ENCODE measurements at places on chromosomes 1 and 21.

DNA sequence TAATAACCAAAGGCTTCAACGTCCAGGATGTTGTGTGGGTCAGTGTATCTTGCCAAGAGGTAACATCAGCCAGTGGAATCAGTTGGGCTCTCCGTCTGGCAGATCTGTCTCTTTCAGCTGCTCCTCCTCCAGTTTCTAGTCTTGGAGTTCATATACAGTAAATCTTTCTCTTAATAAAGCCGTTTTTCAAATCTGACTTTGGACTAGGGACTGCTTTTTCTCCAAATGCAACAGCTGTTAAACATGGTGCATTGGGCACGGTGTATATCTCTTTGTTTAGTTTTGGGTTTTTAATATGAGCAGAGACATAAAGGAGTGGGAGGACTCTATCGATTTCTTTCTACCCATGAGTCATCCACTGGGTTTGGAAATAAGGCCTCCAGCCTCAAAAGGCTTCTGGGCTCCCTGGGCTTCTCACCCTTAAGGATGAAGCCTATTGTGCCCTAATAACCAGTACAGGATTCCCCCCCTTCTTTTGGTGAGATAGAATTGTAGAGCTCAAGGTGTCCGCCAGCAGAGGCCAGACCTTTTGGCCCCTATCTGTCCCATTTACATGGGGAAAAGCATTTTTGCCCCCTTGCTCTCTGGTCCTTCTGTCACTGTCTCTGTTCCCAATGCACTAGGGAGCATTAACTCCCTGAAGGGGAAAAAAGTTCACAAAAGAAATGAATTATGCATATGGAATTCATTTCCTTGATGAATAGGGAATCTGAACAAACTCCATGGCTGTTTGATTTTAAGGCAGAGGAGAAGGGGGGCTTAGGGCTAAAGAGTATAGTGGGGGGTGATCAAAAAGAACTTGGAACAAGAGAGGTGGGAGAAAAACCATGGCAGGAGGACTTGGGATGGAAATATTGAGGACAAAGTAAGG, 86.0 kb downstream of the PBX1 start:
- DNase-seq: no peak

DNA sequence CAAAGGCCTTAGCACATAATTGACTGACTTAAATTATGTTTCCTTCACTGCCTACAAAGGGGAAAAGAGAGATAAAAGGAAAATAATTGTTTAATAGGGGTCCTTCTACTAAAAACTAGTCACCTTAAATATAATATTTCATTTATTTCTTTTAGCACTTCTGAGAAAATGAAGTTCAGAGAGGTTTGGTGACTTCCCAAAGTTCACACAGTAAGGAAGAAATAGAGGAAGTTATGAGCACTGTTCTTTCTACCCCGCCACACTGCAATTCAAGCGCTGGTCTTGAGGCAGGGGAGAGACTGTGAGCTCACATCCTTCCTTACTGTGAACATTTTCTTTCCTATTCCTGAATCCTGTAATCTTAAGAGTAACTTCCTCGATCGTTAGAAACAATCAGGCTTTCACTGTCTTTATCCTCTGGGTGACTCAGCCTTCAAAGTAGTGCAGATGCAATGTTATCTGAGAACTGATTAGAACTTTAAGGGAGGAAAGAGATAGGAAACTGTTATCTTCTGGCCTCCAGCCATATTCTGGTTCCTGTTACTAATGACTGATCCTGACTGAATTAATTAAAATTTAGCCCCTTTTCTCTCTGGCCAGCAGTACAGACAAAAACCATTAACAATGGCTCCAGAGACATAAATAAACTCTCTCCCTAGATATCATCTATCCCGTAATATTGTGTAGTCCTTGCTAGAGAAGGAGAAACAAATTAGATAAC, 6.8 kb downstream of the RGS5 start:
- no peak for DNase-seq

GRCh38 chr1:210633636-210634035, 304.9 kb downstream of the HHAT start:
- DNase-seq: no peak

GRCh38 chr1:40044110-40044509, 3.6 kb downstream of the CAP1 start:
- DNase-seq: no peak

DNA sequence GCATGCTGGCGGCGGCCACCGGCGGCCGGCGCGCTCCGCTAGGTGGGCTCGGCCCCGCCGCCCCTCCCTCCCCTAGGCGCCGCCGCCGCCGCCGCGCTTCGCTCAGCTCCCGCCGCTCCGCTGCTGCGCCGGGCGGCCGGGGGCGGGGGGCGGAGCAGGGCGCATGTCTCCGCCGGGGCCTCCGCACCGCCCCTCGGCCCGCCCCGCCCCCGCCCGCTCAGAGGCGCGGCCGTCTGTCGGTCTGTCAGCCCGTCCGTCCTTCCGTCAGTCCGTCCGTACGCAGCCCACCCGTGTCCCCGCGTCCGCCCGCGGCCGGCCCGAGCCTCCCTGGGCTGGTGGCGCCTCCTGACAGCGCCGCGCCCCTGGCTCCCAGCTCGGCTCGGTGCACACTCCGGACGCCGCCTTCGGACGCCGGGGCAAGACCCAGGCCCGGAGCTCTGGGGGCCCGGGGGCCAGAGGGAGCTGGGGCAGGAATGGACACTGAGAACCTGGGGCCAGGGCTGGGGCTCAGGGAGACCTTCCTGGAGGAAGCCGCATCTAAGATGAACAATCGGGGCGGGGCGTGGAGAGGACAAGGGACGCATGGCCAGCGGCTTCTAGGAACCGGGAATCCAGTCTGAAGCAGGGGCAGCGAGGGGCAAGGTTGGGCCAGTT, at the start of gene GPR153:
GPR153 (minus strand) TSS at position 138 of the 654 bp plus-strand sequence. CDS start 6,193 bp downstream, outside the sequence.
- no peak for DNase-seq

DNA sequence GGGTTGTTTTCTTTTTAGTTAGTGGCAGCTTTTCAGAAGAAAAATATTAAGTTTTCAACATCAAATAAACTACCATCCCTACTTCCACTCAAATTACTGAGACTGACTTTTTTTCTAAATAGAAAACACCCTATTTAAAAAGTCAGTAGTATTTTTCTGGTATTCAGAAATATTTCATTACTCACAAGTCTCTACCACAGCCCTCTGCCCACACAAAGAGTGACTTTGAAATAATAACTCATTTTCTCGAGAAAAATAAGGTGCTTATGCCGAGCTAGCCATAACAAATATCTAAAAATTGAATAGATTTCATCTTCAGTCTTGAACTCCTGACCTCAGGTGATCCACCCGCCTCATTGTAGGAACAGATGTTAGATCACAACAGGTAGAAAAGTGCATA, 41.8 kb upstream of the USP25 start:
- no peak for DNase-seq

DNA sequence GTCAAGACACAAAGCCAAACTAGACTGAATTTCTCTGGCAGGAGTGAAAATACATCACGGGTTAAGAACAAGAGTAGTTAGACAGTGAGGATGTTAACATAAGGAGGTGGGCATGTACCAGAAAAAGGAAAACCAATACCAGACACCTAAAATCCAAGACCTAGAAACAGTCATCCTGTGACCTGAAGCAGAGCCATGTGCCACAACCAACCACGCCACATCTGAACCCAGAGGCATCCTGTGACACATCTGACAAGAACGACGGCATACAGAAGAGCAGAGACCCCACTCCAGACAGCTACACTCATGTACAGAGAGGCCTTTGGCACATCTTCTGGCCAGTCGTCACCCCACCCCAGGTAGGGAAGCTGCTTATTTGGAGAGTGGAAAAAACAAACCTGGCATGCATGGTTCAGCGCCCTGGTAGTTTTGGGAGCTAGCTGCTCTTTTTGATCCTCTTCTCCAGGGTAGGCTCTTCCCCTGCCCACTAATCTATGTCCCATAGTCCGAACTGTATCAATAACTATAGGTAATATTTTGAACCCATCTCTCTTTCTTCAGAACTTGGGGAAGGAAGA, 72.1 kb downstream of the SLC45A1 start:
- no peak for DNase-seq

DNA sequence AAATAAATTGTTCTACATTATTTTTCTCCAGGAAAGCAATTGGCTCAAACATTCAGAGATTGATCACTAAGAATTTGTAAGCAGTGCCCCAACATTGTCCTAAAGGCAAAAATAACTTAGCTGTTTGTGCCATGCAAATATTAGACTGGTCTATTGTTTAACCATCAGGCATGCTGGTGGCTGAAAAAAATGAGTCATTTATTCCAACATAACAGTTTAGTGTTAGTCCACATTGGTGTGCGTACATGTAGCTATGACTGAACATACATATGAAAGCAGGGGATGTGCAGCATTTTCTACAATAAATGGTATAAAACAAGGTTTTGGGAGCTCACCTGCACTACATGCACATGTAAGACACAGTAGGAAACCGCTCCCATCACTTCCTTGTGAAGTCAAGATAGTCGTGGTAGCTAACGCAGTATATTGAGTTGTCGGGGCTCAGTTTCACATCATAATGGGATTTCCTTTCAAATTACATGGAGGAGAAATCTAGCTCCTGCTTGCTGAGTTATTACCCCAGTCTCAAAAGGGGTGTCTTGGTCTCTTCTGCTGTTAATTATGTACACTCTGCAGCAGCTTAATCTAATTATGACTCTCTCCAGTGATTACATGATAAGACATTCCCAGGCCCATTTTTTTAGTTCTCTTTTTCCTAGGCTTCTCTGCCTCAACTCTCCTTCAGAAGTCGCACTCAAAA, 199.4 kb downstream of the LYPLAL1 start:
- no peak for DNase-seq

Measured in epithelial cell of prostate (primary cell).